Central memory CD4-positive, alpha-beta T cell (primary cell): ENCODE measurements at places on chromosomes 2 and 18.
A peak's percentile ranks its signal among the peaks of the same experiment; 100 is the strongest.

DNA sequence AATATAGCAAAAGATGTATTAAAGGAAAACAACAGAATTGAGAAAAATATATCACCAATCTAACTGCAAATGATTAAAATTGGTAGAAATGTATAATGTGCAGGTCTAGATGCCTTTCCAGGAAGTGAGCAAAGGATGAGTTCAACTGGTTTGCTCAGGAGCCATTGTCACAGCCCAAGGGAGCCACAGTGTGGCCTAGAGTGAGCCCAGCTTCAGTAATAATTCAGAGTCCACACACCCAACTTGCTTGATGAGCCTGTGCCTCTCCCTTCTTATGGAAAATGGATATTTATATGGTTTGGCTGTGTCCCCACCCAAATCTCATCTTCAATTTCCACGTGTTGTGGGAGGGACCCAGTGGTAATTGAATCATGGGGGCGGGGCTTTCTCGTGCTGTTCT, 92.2 kb upstream of the ASAP2 start:
- no peak for DNase-seq

DNA sequence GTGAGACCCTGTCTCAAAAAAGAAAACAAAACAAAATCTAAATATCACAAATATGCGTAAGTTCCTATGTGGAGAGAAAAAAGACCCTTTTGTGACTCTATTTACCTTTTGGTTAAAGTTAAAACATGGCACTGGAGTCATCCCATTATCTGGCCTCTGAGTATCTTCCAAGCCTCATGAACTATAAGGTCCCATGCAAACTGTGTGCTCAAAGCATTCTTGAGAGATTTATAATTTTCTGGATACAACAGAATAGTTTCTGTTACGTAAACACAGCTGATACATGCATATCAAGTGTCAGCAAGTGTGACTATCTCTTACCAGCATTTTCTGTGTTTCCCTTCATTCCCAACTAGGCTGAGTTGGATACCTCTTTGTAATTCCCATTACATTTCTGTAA, 8.8 kb upstream of the NOSTRIN start:
- DNase-seq, result no peak

GRCh38 chr2:232328516-232329460, 49.8 kb upstream of the ALPP start:
- DNase-seq, result no peak

DNA sequence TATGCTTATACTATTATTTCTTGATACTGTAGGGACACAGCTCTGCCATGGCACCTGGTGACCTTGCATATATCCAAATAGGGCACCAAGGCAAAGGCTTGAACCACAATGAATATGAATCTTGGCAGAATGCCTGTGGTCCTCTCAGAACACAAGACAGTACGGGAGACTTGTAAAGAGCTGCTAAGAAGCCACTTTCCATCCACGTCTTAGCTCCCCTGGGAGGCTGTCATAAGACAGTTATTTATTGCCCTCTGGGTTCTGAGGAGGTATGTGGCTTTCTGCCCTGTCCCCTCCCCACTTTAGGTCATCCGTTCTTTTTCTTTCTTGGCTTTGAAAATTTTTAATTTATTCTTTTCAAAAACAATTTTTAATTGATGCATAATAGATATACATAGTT, 29.8 kb upstream of the MRPL33 start:
- no peak for DNase-seq

GRCh38 chr2:234823196-234823876, 128.5 kb upstream of the SH3BP4 start:
- no peak for DNase-seq

DNA sequence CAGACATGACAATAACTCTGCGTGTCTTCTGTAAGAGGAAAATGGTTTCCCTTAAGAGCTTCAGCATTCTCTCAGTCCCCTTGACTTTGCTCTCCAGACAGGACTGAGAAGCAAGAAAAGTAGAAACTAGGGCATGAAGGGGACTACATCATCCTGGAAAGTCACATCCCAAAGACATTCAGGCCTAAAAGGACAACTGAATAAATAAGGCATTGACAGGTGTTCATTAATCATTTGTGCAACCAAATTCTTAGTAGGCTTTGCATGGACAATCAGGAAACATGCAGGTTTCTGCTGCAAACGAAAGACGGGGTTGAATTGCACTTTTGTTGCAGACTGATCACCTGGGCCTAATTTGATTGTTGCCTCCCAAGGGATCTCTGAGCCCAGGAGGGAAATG, 1.2 kb upstream of the SGPP2 start:
- no peak for DNase-seq

GRCh38 chr2:177930916-177931315, 141.7 kb downstream of the PDE11A start:
- no peak for DNase-seq

GRCh38 chr2:235271936-235272335, 221.9 kb upstream of the AGAP1 start:
- DNase-seq, result no peak

DNA sequence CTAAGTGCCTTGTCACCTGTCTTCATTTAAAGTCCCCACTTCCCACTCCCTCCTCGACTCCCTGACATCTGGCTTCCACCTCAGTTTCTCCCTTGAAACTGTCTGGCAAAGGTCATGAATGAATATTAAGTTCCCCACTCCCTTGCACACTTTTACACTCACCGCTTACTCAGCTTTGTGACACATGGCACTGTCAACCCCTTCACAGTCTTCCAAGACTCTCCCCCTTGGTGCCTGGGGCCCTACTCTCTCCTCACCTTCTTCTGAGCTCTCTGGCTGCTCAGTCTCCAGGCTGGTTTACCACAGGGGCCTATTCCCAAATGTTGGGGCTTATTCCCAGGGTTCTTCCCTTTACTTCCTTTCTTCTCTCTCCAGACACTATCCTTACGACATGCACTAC, 17.9 kb upstream of the PTPN4 start:
- DNase-seq, result no peak

- peak; percentile 29 for DNase-seq
Measured at GRCh38 chr18:51191128-51191717, 6.3 kb downstream of the MEX3C start.

DNA sequence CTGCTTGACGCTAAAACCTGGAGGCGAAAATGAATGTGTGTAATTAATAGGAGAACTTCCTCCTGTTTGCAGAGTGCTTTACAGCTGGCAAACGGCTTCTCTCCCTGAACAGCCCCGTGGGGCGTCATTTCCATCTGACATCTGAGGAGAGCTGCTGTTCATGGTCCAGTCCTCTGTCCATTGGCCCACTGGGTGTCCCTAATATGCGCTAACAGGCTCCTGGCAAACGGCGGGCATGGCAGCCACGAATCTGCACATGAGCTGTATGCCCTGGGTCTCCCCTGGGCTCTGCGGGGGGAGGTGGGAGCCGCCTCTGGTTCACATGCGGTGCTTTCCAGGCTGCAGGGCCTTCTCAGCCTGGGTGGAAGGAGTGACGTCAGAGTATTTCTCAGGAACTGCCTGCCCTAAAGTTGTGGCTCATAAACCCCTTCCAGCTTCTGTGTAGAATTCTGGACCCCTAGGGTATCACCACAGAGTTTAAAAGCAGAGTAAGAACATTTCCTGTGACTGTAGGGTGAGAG, 73.2 kb downstream of the LRRFIP1 start:
- peak; percentile 75 for DNase-seq

DNA sequence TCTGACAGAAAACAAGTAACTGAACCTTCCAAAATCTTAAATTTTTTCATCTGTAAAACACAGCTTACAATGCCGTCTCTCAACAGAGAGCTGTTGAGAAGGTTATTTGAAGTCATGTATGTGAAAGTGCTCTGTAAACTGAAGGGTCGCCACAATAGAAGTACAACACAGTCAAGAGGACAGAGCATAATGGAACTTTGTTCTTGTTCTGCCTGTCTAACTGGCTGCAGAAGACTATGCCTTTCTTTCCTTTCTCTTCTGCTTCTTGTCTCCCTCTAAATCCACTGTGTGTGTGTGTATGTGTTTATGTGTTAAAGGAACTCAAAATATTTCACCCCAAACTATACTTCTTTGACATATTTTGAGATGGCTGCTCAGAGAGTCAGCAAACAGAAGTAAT, 365.8 kb upstream of the RND3 start:
- no peak for DNase-seq

DNA sequence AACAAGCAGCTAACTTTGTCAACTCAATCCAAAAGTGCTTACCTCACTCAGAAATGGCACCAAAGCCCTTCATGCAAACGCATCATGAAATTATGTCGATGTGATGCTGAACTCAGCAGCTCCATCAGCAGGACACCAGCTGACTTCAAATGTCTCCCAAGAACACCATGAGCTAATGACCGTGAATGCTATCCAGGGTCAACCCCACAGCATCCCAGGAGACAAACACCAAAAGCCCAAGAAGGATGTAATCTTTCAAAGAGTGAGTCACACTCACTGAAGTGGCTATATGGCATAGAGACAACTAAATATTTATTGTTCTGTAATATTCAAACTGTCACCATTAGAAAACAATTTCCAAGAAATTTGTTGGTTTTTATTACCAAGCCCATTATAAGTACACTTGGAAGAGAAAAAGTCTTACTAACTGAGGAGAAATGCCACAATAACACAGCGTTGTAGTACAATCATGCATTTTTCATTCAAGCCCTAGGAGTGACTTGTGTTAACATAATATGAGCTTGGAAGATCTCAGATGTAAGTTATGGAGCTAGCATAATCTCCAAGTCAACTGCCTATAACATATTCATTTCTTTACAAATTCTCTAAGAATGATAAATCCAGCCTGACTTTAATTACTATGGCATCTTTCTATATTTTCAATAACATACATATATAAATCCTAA, 165.0 kb upstream of the CCDC68 start:
- no peak for DNase-seq

- no peak for DNase-seq
Measured at GRCh38 chr2:27041752-27042151, 9.0 kb downstream of the TMEM214 start.

DNA sequence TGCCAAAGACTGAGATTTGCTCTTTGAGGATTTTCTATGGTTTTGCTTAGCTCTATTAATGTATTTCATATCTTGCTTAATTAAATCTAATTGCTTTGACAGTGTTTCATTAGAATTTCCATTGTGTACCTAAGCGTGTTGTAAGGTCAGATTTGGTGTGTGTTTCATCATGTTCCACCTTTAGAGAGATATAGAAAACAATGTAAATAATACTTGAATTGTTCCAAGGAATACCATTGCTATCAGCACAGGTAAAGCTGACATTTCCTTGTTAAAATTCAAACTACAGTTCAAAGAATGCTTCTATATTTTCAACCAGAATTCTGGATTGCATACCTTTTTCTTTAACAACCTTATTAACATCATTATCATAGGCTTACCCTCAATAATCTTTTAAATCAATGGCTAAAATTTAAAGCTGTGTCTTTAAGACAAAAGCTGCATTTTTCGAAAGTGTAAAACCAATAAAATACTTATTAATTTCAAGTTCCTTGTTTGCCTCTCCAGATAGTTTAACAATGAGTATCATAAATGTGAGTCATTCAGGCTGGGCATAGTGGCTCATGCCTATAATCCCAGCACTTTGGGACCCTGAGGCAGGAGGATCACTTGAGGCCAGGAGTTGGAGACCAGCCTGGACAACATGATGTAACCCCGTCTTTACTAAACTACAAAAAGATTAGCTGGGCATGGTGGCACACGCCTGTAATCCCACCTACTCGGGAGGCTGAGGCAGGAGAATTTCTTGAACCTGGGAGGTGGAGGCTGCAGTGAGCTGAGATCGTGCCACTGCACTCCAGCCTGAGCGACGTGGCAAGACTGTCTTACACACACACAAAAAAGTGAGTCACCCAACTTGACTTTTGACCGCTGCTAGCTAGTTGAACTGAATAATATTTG, 188.0 kb upstream of the PKDCC start:
- no peak for DNase-seq

DNA sequence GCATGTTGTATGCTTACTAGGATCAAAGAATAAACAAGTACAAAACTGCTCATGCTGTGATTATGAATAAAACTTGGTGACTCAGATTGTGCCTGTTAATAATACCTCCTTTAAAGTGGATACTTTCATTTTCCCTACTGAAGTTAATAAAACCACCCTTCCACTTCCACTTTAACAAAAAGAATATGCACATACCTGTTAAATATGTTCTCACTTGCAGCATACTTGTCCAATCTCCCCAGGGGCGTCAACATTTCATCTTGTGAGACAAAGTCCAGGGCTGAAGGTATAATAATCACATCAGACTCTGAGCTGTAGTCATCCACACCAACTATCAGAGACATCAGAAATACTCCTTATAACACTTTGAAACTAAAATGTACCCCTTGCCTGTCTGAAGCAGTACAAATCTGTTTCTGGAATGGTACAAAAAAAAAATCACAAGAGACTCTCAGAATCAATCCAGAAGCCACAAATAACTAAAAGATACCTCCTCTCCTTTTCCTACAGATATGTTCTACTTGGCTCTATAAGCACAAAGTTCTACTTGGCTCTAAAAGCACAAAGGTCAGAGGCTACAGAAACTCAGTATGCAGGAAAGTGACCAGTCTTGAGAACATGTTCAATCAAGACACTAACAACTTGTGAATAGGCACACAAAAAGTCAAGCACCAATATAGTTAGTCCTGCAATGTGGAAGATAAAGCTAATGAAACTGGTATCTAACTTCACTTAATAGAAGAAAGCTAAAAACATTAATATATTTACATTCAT, 19.3 kb downstream of the PPP4R1 start:
- DNase-seq, result no peak

GRCh38 chr18:12886498-12887126, 2.6 kb upstream of the PTPN2 start:
- no peak for DNase-seq
